ENCODE measurements at places on chromosomes 3 and 15.

DNA sequence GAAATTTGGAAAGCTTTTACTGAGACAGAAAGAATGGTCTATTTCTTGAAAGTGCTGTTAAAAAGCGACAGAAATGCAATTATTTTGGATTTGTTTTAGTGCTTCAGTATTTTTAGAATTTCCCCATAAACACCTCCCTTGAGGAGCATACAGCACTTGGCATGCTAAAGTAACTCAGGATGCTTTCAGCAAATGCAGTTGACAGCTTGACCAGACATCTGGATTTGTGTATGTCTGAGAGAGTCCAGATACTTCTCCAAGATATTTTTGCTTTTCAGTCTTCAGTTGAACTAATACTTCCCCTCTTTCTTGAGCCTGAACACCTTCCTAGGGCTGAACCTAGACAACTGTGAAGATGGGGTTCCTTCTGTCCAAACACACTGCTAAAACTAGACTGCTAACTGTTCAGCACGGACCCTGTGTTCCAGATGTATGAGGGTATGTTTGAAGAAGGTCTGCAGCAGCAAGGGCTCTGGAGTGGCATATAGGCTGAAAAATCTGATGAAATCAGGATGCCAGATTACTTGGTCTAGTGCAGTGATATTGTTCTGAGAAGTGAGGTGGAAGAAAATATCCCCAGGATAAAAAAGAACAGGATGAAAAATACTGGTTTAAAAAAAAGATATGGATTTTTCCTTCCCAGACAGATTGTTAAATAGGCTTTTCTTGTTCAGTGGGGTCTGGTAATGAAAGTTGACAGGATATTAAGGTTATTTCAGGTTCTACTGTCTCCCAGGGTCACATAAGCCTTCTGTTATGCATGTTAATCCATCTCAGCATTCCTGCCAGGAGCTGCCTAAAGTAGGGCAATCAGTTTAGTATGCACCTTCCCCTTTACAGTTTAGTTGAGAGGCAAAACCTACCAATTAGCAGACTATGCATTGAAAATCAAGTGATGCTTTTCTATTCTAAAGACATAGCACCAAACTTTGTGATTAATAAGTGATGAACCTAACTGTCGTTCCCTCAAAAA lies 516.9 kb upstream of the TBL1XR1 start:
- DNase-seq: no peak

DNA sequence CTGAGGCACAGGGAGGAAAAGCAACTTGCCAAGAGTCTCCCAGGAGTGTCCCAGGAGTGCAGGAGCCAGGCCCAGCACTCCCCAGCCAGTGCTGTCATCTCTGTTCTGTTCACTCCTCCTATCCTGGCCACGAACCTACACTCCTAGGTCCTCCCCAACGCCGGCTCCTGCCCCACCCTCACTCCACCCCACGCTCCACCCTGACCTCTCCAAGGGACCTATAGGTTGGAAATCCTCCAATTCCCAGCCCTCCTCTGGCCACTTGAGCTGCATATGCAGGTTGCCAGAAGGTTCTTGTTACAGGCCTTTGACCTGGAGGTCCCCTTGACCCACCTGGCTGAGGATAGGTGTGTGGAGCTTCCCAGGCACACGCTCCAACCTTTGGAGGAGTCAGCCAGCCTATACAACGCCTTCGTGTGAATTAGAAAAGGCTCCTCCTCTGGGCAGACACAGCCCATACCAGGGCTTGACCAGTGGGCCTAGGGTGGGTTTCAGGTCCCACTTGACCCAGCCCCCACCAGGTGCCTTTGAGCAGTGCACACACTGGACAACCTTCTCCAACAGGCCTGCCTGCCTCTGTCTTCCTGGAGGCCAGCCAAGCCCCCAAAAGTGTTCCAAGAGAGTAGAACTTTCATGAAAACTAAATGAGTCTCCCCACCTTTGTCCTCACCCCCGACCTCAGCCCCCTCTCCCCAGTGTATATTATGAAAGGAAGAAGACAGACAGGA lies 167.2 kb upstream of the TLE3 start:
- no peak for DNase-seq

DNA sequence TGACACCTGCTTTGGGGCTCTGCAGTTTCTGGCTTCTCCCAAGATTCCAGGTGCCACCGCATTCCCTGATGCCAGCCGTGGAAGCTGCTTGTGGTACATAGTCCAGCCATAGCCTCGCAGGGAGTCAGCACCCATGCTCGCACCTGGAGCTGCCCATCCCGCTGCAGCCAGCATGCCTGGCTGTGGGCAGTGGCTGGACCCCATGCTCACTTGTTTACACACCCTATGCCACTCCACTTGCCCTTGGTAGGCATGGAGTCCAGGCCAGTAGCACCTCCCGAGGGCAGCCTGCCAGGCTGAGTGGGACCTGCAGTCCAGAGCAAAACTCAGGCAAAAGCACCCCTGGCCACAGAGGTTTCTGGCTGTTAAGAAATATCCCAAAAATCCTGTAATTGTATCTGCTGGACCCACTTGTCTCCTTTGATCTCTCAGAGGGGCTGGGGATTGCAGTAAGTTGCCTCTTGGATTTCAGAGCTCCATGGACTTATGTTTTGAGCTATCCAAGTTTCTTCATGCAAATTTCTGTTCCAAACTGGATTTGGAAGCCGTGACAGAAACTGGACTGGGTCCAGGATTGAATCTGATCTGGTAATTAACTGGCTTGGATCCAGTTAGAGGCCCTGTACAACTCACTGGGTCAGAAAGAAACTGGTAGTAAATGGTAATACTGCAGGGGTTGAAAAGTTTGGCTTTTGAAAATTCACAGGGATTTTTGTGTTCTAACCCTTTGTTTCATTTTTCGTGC lies 149.3 kb downstream of the FMN1 start:
- DNase-seq: no peak

DNA sequence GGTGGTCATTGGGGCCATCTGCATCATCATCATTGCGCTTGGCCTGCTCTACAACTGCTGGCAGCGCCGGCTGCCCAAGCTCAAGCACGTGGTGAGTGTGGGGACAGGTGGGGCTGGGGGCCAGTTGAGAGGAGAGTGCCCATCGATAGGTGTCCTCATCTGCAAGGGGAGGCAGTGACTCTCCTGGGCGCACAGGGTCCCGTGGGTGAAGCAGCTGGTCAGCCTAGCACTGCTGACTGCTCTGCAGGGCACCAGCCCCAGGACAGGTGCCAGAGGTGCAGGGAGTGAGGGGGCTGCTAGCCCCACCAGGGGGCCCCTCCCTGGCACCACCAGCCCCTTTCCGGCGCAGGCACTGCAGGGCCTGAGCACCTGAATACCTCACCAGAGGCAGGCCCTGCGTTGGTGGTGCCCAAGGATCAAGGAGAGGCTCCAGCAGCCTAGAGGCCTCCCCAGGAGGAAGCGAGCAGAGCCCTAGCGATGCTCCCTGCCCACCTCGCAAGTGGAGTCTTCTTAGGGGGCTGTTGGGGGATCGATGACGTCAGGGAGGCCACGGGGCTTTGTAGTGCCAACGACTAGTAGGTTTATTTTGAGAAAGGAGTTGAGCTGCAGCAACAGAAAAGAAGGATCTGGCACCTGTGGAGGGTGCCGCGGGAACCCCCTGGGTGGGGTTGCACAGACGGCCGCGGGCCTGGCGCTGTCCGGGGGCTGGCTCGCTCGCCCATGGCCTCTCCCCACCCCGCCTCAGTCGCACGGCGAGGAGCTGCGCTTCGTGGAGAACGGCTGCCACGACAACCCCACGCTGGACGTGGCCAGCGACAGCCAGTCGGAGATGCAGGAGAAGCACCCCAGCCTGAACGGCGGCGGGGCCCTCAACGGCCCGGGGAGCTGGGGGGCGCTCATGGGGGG lies 976 bp upstream of the ABTB1 start:
- no peak for DNase-seq

- DNase-seq: no peak
These were observed 14.4 kb upstream of the STARD5 start for GRCh38 chr15:81338170-81339007.

- DNase-seq: no peak
These were observed 163.4 kb upstream of the NSMCE3 start for GRCh38 chr15:29433050-29433318.

DNA sequence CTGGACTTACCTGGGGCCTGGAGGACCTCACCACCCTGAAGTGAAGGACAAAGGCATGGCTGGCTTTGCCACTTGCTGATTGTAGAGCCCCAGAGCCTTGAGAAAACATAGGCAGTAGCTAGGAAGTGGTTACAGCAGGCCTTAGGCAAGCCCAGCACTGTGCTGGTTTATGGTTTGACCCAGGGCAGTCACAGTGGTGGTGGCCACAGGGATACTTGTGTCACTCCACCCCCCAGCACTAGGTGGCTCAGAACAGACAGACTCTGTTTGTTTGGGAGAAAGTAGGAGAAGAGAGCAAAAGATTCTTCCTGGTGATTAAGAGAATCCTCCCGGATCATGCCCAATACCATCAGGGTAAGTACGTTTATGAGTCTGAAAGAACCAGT lies 13.2 kb upstream of the COL8A1 start:
- DNase-seq: no peak

- no peak for DNase-seq
These were observed 56.8 kb upstream of the TPM1 start for GRCh38 chr15:62985768-62986167.

GRCh38 chr15:99651023-99651807 lies 82.0 kb downstream of the LYSMD4 start:
- no peak for DNase-seq

- DNase-seq: no peak
These were observed 224.8 kb upstream of the BHLHE40 start for GRCh38 chr3:4754180-4755086.

GRCh38 chr3:142597906-142598305 lies 1.7 kb downstream of the PLS1 start:
- no peak for DNase-seq

- DNase-seq: no peak
These were observed 1.9 kb downstream of the ATP1B3 start for GRCh38 chr3:141878326-141878725.

DNA sequence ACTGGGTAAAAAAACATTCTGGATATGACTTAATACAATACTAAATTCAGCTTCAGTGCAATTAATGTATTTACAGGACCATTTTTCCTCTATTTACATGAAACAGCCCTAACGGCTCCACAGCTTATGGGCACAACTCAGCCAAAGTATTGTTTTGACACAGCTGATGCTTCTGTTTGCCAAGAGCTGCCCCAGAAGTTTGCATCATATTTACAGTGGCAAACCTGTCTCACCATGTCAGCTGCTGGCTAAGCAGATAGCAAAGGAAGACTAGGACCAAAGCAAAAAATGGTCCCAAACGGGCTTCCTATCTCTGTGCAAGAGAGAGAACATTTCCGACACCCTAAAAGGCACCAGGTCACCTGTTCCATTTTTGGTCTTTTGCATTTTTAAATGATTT lies 94.5 kb downstream of the ADAMTS9 start:
- no peak for DNase-seq

- no peak for DNase-seq
These were observed 688.8 kb upstream of the CCDC54 start for GRCh38 chr3:106688464-106688863.

- no peak for DNase-seq
These were observed 919.3 kb downstream of the TUSC7 start for GRCh38 chr3:117628823-117629291.

- no peak for DNase-seq
These were observed 111.0 kb downstream of the LRRK1 start for GRCh38 chr15:101029971-101030661.

GRCh38 chr3:169112153-169112892 lies 551.2 kb downstream of the MECOM start:
- no peak for DNase-seq

DNA sequence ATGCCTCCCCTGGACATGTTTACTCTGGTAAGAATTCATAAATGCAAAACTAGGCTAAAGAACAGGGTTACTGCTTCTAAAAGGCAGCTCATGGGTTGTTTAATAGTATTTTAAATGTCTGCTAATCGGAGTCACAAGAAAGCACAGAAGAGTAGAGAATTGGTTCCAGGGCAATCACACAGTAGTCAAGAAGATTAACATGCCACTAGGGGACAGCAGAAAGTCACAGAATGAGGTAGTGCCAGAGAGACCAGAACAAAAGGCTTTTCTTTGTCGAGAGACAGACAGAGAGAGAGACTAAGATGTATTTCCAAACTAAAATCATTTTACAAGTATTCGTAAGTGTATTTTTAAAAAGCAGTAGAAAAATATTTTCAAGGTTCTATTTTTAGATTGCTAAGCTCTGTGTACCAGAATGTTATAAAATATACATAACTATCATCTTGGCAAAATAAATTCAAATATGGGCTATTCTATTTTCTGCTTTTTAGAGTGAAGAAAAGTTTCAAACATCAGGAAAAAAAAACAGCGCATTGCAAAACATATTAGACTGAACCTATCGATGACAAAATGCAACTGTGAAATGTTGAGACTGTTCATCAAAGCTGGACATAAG lies 78.3 kb upstream of the CDIN1 start:
- DNase-seq: no peak

GRCh38 chr3:185283374-185283935 lies 29.6 kb upstream of the EHHADH start:
- no peak for DNase-seq

- no peak for DNase-seq
These were observed 541.1 kb downstream of the MECOM start for GRCh38 chr3:169122416-169122815.

DNA sequence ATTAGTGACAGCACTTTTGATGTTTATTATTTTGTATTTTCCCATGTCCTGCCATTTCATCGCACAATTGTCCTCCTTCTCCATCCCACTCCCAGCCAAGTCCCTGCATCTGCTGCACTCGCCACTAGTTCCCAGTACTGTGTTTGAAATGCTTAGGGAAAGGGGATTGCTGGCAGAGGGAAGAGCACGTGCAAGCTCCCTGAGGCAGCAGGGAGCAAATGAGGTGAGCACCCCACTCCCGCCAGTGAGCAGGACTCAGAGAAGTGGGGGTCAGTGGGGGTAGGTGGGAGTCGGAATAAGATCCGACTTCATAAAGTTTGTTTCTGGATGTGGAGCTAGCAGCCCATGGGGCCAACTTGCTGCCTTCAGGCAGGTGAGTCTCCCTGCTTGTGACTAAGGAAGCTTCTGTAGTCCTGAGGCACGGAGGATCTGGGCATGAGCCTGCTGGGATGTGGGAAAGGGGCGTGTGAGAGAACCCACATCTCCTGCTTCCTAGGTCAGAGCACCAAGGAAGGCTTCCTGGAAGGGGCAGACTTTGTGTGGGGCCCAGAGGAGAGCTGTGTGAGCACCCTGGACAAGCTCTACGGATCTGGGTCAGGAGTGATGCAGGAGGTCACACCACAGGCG lies 99.7 kb upstream of the TLE3 start:
- no peak for DNase-seq

- DNase-seq: no peak
These were observed 101.0 kb downstream of the ATP10A start for GRCh38 chr15:25761971-25762662.

- DNase-seq: no peak
These were observed 735 bp downstream of the GOLGA8B start for GRCh38 chr15:34582461-34583371.

- no peak for DNase-seq
These were observed 262.8 kb downstream of the LRTM1 start for GRCh38 chr3:54665016-54665600.

- no peak for DNase-seq
These were observed 775.3 kb upstream of the ARPP21 start for GRCh38 chr3:34864011-34864410.

Measured in stimulated activated CD4-positive, alpha-beta T cell treated with anti-CD3 and anti-CD28 coated beads, Interleukin-1b, Interleukin-23, amount 100 ng/mL, for 1 hour (primary cell).